CD4-positive, alpha-beta T cell treated with Interleukin-2 at 100 ng/mL for 4 hours (primary cell): ENCODE measurements at places on chromosomes 1 and 21.

- no peak for DNase-seq
These were observed 60.6 kb downstream of the DDAH1 start for GRCh38 chr1:85404408-85404807.

DNA sequence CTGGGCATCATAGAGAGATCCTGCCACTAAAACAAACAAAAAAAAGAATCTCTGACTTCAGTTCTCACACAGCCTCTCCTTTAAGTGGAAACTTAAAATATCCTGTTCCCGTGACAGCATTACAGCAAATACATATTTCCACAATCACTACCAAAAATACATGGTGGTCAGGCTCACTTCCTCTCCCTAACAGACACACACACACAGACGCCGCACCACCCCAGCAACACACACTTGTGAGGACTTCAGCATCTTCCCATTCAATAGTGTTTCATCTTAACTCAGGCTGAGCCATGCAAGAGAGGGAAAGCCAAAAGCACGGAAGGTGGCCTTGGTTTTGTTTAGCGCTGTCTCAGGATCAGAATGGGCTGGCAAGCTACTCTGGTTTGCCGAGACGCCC, 21.9 kb downstream of the KIAA1614 start:
- no peak for DNase-seq

DNA sequence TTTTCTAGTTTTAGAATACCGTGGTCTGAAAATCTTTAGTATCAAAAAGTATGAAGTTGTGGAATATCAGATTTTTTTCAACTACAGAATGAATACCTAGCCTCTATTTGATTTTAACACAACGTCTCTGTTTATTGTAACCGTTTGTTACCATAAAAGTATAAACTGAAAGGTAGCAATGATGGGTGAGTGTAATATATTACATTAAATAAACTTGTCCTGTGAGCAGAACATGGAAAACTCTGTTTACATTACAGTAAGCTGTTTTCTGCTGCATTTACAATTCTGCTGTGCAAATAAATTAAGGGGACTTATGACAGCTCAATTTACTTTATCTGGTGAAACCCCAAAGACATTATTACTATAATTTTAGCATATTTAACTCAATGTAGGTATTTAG, 62.5 kb downstream of the CHRM3 start:
- DNase-seq = no peak

GRCh38 chr1:53367503-53368313, 39.8 kb upstream of the LRP8 start:
- DNase-seq = peak; percentile 52

- DNase-seq = no peak
These were observed 273.8 kb downstream of the MATN1 start for GRCh38 chr1:30449428-30450147.

GRCh38 chr1:68197891-68198290, 34.4 kb downstream of the WLS start:
- no peak for DNase-seq

GRCh38 chr21:28758042-28758882, 234.4 kb downstream of the LTN1 start:
- DNase-seq = no peak

GRCh38 chr1:30801771-30802198, 44.2 kb upstream of the LAPTM5 start:
- peak; percentile 77 for DNase-seq

DNA sequence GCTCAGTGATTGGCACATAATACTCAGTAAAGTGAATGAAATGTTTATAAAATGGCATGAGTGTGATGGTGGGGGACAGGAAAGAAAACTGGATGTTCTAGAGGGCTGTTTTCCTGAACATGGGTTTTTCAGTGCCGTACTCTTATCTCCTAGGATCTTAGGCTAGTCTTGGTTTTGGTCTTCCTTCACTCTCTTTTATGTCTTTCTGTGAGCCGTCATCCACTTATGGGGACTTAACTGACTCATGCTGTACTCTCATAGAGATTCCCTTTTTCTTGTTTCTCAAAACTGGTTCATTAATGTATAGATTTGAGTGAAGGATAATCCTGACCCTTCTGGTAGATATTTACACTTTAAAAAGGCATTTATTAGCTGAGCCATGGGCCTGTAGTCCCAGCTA, 16.6 kb downstream of the AGO3 start:
- no peak for DNase-seq

DNA sequence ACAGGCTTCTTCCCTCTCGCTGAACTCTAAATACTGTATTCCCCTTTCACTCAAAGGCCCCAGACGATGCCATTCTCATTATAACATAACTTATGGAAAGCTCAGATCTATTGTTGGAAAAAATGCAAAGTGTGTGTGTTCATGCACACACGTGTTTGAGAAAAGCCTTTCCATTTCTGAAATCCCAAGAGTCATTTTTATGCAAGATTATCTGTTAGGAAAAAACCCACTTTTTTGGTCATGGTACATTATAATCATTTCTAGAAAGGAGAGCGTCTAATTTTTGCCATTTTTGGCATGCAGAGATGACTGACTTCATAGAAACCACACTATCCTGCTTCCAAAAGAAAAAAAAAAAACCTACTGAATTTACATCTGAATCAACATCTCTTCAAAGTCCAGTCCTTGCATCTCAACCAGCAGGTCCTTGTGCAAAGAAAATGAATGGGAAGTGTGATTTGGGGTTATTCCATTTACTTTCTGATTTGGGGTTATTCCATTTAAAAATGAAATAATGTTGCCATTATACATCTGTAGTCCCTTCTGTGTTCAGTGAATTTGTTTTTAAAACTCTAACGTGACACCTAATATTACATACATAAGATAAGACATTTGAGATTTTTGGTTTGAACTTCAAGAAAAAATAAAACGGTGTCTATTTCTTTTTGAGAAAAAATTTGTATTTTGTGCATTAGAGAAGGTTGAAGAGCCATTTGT, 150.3 kb downstream of the DHRS3 start:
- no peak for DNase-seq

GRCh38 chr1:213122514-213122929, 71.5 kb downstream of the RPS6KC1 start:
- DNase-seq = peak; percentile 46

GRCh38 chr1:111690306-111690617, 48.9 kb downstream of the INKA2 start:
- DNase-seq = no peak

DNA sequence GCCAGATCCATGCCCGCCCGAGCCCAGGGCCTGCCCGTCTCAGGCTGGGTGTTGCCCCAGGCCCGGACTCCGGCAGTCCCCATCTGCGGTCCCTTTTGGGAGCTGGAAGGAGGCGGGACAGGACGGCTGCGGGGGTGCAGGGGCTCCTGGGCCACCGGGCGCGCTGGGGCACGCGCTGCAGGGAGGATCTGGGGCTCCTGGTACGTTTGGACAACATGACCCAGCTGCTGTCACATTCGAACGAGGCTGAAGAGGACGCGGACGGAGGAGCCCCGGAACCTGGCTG, 6.6 kb upstream of the CALML6 start:
- DNase-seq = no peak

DNA sequence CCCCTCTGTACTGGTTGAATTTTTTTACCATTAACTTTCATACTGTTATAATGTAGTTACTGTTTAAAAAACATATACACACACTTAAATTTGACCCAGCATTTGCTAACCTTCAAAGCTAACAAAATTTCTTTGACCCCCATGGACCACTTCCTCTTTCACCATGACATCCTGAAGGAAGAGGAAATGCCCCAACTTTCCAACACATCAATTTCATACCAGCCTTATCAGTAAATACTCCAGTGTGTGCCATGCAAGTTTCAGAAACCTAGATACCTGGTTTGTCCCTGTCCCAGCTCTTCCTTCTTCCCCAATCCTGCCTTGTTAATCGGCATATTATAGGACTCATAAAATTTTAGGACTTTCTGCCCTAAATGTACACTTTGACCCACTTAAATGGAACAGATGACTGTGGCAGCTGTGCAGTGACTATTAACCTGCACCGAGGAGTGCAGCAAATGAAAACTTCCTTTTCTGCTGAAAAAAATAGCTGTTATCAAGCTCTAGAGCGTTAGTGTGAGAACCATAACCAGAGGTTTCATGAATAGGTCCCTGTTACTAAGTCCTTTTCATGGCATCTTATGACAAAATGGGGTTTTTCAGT, 54.1 kb downstream of the DTL start:
- no peak for DNase-seq

DNA sequence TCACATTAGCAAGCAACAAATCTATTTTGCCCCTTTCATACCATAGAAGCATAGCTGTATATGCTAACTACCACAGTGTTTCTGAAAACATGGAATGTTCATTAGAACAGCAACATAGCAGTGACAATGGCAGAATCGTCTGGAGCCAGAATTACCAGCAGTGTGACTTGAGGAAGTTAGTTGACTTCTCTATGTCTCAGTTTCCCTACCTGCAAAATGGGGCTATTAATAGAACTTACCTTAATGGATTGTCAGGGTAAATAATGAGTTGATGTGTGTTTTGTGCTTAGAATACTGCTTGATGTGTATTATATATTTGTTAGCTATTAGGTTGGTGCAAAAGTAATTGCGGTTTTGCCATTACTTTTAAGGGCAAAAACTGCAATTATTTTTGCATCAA, 14.8 kb upstream of the GJA9 start:
- no peak for DNase-seq

DNA sequence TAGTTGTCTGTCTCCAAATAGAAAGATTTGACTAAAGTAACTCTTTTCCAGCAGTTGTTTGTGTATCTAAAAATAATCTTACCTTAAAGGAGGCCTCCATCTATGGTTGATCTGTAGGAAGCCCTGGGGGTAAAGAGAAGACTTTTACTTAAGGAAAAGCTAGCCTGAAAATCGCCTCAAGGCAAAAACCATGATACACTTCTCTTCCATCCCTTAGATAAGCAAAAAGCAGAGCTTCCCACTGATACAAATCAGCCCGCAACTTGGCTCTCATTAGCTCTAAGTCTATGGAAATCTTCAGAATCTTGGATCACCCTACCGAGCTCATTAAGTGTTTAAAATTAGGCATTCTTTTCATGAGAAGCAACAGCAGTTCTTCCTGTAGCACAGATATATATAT, 576.9 kb upstream of the PTBP2 start:
- no peak for DNase-seq

- DNase-seq = no peak
These were observed 6.6 kb upstream of the AK4 start for GRCh38 chr1:65141394-65141793.

- no peak for DNase-seq
These were observed 120.4 kb upstream of the FGGY start for GRCh38 chr1:59176471-59176870.

DNA sequence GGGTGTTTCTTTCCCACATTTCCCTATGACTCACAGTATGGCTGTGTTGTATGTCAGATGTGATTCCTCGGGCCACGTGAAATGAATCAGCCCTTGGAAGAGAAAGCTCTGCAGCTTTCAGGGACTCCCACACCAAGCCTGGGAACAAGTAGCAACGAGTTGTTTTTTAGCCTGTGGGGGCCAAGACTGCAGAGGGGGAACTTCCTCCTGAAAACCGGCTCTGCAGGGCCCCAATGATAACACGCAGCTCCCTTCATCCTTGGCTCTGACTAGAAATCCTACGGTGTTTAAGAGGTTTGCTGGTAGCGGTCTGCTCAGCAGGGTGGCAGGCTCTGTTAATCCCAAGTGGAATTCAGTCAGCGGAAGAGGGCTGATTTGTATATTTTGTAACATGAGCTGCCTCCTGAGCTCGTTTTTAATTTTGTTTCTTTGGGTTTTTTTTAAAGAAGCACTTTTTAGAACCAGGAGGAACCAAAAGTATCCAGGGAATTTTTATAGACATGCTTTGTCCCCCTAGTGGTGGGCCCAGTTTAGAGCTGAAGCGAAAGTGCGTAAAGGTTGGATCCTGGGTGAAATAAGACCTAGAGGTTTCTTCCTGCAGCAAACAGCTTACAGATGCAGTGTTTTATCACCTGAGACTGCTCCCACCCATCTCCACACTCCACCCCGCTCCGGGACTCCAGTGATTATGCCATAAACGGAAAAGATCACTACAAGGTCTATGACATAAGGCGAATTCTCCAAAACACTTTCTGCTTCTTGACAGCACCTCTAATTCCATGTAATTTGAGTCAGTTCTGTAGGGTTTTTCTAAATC, 48.8 kb downstream of the LAMC2 start:
- DNase-seq = no peak

GRCh38 chr1:8390707-8391106, 72.8 kb downstream of the SLC45A1 start:
- no peak for DNase-seq

DNA sequence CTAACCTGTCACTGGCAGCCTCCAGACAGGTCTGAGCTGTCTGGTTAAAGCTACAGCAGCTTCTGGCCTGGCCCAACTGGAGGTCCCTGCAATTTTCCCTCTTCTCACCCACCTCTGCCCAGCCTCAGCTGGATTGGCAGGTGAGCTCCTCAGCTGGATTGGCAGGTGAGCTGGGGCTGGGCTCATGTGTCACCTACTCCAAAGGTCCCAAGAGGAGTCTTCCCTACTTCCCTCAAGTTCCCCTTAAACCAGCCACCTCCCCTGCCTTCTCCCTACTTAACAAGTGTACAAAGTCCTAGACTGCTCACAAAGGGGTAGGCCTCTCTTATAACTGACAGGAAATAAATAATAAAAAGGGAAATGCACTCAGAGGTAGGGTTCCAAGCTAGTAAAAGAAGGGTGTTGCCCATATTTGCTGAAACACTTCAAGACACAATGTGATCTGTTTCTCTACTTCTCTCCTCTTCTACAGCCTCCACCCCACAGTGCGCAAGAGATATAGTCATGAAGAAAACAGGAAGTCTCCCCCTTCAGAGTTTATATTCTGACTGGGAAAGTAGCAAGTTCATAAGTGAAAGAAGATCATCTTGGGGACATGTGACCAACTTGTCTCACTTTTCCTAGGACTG, at the start of gene GPA33:
TSS of gene GPA33 (minus strand) at position 64 of the 629 bp plus-strand sequence. CDS start 90 bp downstream, outside the sequence.
- DNase-seq = peak; percentile 50

- no peak for DNase-seq
These were observed 2.5 kb downstream of the ZNF496 start for GRCh38 chr1:247329097-247329617.

GRCh38 chr1:10299151-10299550, 88.8 kb downstream of the KIF1B start:
- no peak for DNase-seq

- no peak for DNase-seq
These were observed 25.0 kb upstream of the TRIM33 start for GRCh38 chr1:114536043-114536442.

- DNase-seq = no peak
These were observed 31.2 kb downstream of the TSEN15 start for GRCh38 chr1:184082541-184083415.

DNA sequence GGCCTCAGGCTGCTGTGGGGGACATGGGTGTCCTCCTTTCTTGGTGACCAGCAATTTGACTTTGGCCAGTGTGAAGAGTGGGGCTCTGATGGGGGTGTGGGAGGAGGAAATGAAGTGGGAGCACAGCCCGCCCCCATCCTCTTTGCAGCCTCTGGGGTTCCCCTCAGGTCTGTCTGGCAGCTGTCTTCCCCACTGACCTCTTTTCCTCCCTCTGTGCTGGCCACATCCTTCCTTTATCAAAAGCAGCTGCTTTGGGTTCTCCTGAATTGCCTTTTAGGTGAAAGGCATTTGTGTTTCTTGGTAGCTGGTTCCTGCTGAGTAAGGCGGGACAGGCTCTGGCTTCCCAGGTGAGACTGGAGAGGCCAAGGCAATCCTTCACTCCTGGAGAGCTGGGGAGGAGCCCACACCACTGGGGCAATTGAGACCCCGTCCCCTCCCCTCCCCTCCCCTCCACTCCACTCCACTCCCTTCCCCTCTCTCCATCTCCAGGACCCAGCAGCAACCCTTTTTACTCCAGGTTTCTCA, 24.9 kb downstream of the PCAT6 start:
- DNase-seq = peak; percentile 43
